Stimulated activated CD4-positive, alpha-beta T cell treated with anti-CD3 and anti-CD28 coated beads, Interleukin-2, amount 100 ng/mL, for 4 hours (primary cell): ENCODE measurements at places on chromosomes 2 and 18.

DNA sequence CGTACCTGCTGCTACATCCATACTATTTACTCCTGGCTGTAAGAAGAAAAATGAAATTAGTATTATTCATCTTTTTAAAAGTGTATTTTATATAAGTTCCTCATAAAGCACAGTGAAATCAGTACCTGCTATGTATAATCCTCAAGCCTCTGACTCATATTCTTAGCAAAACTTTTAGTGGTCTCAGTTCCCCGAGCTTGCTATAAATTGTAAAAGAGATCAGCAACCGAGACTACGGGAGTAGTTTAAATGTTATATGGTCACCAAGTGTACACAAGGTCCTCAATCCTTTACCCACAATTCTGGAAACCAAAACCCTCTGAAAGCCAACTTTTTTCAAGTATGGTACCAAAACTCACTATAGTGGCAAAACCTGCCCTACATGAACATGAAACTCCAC is 24.2 kb downstream of the PRPF40A start:
- DNase-seq: no peak

- no peak for DNase-seq
Observed at GRCh38 chr2:127599211-127599610, 46.7 kb upstream of the GPR17 start.

- DNase-seq: no peak
Observed at GRCh38 chr2:24354957-24355356, 5.4 kb downstream of the ITSN2 start.

DNA sequence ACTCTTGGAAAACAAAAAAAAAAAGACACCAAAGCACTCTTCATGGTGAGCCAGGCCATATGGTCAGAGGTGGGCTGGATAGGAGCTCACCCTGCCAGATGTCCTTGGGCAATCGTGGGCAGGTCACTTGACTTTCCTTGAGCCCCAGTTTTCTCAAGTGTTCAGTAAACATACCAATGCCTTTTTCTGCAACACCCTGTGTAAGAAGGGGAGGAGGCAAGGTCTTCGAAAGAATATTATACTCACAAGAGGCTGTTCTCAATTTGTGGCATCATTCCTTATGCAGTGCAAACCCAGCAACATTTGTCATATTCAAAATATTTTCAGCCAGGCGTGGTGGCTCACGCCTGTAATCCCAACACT is 22.9 kb upstream of the TMEM87B start:
- DNase-seq: no peak

DNA sequence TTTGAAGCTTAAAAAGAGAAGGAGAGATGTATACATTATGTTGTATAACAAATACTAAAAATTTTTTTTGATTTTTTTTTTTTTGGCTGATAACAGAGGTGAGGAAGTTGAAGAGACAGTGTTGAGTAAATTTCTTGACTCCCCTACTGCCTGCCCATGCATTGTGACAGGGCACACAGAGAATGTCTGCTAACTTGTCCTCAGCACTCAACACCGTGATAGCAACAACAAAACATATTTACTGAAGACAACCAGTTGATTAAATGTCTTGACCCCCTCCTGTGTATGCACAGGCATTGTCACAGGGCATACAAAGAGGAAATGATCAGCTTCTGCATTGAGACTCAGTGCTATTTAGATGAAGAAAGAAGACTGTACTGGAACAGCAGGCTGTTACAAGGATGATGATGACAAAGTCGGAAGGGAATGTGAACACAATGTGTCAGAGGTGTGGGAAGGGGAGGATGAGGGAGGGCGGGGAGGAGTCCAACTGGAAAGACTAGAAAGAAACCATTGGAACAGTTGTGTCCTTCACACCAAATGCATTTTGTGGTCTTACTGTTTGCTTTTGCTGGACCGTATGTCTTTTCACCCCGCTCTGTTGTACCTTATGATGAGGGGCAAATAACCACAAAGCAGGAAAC is 89.5 kb downstream of the CERS6 start:
- no peak for DNase-seq

DNA sequence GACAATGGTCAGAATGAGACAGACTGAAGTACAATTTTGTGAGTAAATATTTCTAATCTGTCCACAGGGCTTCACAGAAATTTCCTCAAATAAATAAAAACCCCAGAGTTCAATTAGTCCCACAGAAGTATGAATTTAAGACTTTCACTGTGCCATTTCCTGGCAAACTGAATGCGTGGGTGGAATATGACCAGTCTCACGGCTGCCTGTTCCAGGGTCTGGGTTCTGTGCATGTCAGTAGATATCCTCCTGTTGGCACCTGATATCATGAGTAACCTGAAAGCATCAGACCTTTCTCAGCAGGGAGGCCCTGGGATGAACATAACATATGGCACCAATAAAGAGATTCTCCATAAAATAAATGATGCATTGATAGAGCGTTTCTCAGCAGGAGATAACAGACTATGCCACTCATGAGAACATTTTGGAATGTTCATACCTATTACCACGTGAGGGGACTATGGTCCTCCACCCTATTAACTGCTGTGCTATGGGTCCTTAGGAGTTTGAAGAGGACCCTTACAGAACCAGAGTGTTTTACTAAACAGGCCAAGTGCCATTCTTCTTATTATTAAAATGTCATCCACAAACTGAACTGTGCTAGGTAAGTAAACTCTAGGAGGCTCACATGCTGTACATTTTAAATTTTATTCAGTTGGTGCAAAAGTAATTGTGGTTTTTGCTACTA is 10.6 kb upstream of the MALL start:
- DNase-seq: no peak

GRCh38 chr18:55605733-55606338 is 17.8 kb upstream of the TCF4 start:
- DNase-seq: no peak
